ENCODE measurements at places on chromosomes 3 and 15.

DNA sequence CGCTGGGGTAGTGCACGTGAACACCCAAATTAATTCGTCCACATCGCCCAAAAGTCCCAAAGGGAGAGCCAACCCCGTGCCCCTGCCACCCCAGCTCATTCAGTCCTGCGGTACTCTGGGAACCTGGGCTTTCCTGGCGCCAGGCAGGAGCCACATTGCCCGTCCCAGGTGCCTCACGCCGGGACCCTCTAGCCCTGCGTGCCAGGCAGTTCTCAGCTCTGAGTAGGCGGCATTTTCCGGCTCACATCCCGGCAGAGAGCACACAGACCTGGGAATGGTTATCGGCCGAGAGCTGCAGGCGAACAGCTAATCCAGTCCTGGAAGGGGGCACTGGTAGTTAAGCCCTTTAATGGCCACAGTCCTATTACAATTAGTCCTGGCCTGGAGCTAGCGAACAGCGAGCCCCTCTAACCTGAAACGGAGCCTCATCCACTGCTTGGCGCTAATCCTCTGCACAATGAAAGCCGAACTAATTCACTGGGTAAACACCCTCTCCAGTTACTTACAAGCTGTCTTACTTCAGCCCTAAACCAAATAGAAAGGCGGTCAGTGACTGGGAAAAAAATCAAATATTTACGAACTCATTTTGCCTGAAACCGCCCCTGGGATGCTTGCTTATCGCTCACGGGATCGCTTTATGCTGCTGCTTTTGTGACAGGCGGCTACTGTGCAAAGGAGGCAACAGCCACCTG, 254.6 kb upstream of the SOX14 start:
- no peak for DNase-seq

- DNase-seq = peak; percentile 15
These were observed 204.0 kb upstream of the NANOGP8 start for GRCh38 chr15:35289024-35289617.

GRCh38 chr3:178392511-178392926, 143.7 kb upstream of the KCNMB2 start:
- DNase-seq = no peak

DNA sequence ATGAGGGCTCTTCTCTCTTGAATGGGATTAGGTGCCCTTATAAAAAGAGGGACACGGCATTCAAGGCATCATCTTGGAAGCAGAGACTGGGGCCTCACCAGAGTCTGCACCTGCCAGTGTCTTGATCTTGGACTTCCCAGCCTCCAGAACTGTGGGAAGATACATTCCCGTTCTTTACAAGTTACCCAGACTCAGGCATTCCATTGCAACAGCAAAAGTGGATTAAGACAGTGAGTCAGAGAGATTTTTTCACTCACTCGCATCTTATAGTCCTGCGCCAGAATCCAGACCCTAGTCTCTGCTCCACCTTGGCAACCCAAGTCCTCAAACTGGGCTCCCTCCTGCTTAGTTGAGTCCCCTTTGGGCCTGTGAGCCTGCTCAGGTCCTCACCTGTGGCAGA, 2.7 kb downstream of the LCTL start:
- DNase-seq = no peak

DNA sequence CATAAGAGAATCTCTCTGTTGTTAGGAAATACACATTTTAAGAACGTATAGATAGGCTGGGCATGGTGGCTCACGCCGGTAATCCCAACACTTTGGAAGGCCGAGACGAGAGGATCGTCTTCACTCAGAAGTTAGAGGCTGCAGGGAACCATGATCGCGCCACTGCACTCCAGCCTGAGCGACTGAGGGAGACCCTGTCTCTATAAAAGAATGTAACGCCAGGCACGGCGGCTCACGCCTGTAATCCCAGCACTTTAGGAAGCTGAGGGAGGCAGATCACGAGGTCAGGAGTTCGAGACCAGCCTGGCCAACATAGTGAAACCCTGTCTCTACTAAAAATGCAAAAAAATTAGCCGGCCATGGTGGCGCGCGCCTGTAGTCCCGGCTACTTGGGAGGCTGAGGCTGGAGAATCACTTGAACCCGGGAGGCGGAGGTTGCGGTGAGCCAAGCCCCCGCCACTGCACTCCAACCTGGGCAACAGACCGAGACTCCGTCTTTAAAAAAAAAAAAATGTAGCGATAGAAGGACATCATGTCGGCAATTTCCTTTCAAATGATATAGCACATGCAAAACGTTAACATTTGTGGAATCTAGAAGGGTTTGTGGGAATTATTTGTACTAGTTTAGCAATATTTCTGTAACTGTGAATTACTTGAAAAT, 730 bp upstream of the RPL14 start:
- no peak for DNase-seq

DNA sequence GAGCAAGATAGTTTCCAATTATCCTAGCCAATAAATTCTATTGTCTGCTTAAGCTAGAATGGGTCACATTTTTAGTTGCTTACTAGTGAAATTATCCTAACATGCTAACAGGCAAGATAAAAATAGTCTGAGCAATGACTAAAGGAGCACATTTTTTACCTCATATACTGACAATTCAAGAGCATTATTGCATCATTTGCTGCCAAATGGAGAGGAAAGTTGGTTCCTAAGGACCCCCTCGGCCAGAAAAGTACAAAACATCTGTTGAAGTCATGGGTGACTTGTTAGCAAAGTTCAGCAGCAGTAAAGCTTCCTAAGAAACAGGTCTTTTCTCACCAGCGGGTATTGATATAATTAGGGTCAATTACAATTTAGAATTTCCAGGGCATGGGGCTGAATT, 1001.0 kb downstream of the FHIT start:
- DNase-seq = no peak

GRCh38 chr3:141231952-141232823, 563 bp downstream of the PXYLP1 start:
- DNase-seq = no peak

DNA sequence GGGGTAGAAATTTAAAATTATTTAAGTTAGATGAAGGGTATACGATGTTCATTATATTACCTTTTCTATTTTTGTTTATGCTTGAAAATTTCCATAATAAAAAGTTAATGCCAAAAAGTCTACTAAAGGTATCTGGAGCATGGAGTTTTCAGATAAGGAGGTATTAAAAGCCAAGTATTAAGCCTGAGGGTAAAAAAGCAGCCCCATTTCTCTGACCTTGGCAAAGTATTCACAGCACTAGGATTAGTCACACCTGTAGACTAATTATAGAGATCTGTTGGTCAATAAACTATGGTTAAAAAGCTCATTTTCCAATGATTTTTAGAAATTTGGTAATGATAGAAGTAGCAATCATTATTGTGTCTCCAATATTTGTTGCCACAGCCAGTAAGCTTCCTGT, 23.1 kb downstream of the XRN1 start:
- DNase-seq = no peak

DNA sequence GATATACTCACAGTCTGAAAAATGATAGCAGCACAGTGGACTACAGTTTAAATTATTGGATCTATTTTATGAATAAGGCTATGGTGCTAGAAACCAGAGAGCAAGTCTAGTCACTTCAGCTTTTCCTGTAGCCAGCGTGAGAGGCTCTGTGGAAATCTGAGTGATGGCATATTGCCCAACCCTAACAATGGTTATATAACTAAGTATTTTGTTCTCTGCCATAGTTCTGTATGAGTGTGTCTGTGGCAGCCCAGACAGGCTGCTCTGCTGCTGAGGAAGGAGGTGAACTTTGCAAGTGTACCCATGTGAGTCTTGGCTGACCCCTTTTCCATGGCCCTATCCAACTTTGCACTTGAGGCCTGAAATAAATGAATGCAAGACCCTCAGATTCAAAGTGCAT, 105.7 kb downstream of the LRTM1 start:
- no peak for DNase-seq

- DNase-seq = no peak
These were observed 152.8 kb upstream of the BHLHE40 start for GRCh38 chr3:4826237-4827100.

GRCh38 chr15:91853511-91853947, at the start of gene SLCO3A1:
Gene SLCO3A1 (plus strand): TSS chr15:91853708.
- DNase-seq = no peak

GRCh38 chr3:34782871-34783270, 856.5 kb upstream of the ARPP21 start:
- no peak for DNase-seq

GRCh38 chr3:50123394-50124051, 31.6 kb upstream of the SEMA3F start:
- DNase-seq = no peak

DNA sequence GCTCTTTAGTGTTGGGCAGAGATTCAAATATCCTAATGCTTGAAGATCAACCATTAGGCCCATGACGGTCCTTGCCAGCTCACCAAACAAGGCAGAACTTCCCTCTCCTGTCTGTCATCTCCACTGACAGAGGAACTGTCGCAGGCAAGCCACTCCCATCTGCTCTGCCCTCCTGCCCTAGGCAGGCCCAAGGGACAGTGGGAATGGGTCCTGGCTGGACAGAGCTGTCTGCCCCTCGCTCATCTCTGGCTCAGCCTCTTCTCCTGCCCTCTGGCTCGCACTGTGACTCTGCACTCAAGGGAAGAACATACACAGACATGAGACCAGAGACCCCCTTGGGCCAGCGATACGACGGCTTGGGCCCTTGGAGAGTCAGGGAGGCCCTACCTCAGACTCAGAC, 7.6 kb upstream of the MUSTN1 start:
- no peak for DNase-seq

GRCh38 chr3:78101384-78101783, 1061.5 kb downstream of the ROBO2 start:
- no peak for DNase-seq

DNA sequence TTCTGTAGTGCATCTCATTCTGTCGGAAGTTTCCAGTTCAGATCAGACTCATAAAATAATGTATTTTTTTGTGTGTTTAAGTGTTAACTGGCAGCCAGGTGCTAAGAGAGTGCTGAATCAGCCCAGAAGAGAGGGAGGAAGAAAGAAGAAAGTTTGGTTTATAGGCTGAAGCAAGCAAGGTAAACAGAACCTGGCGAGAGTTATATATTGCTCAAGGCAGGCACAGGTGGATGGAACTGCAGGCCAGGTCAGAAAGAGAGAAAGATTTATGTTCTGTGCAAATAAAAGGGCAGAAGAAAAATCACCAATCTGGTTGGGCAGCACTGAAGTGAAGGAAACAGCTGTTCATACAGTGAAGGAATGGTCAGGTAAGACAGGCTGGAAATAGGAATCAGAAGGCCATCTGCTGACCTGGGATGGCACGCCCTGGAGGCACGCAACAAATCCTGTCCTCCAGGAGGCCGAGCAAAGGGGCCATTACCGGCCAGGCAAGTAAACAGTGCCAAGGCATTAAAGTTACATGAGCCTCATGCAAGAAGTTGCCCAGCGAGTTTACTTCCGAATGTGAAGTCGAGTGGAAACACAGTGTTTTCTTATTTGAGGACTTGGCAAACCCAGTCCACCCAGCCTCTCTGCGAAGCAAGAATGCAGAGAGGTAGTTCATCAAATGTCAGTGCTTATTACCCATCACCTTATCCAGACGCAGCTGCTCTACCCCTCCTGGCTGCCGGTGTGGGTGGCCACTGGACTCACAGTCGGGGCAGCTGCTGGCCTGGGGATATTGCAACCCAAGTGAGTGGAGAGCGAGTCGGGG, 309.8 kb downstream of the VPS13C start:
- no peak for DNase-seq

DNA sequence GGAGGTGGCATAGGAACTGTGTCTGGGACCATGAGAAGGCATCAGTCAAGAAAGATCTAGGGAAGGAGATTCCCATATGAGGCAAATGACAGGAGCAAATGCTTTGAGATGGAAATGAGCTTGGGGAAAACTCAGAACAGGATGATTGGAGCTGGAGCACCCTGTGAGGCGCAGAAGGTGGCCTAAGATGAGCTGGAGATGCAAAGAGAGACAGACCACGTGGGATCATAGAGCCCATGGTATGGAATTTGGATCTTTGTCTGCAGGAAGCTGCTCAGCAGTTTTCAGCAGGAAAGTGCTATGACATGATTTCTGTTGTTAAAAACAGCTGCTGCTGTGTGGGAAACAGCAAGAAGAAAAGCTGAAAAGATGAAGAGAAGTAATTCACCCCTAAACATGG, 310.6 kb downstream of the MAGI1 start:
- no peak for DNase-seq

- DNase-seq = no peak
These were observed 53.4 kb downstream of the SIDT1 start for GRCh38 chr3:113585720-113586119.

- DNase-seq = no peak
These were observed 30.8 kb downstream of the LRRC28 start for GRCh38 chr15:99282121-99282520.

- no peak for DNase-seq
These were observed 48.7 kb upstream of the HACD2 start for GRCh38 chr3:123633530-123633929.

GRCh38 chr15:61682891-61683735, 377.1 kb downstream of the VPS13C start:
- no peak for DNase-seq

DNA sequence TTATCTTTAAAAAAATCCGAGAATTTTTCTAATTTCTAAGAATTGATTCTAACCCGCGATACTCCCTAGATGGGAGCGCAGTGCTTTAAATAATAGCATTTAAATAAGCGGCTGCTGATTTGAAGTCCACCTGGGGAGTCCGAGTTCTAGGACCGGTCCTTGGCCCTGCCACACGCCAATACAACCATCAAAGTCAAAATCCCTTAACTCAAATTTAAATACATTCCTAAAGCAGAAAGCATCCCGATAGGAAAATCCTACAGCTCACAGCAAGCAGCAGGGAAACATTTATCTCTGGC, 508 bp upstream of the ECT2 start:
- no peak for DNase-seq

GRCh38 chr15:49435174-49435573, 12.1 kb downstream of the FGF7 start:
- no peak for DNase-seq

GRCh38 chr3:3196148-3196861, 16.8 kb upstream of the CRBN start:
- DNase-seq = no peak

GRCh38 chr3:34568766-34569165, 770.3 kb downstream of the PDCD6IP start:
- no peak for DNase-seq

- DNase-seq = no peak
These were observed 40.2 kb downstream of the IDH2 start for GRCh38 chr15:90062023-90062442.

- DNase-seq = no peak
These were observed 28.9 kb downstream of the POPDC2 start for GRCh38 chr3:119631516-119631915.

DNA sequence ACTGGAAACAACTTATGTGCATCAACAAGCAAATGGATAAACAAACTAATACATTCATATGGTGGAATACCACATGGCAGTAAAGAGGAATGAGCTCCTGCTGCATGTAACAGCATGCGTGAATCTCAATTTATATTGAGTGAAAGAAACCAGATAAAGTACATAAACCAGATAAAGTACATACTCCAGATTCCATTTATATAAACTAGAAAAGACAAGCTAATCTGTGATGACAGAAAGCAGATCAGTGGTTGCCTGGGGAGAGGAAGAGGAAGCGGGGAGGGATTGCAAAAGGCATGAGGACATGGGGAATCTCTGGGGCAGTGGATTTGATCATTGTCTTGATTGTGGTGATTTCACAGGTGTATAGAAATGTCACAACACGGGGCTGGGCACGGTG, 34.2 kb downstream of the LIMD1 start:
- DNase-seq = no peak

Data from GM19239 (cell line).